ENCODE measurements at places on chromosomes 2 and 18.

- no peak for DNase-seq
Measured at GRCh38 chr2:1286929-1287328, 126.3 kb upstream of the TPO start.

- no peak for DNase-seq
Measured at GRCh38 chr2:234285541-234285940, 211.3 kb downstream of the ARL4C start.

GRCh38 chr2:85504778-85505261 lies 34.1 kb upstream of the MAT2A start:
- no peak for DNase-seq

- DNase-seq: no peak
Measured at GRCh38 chr2:209726311-209726710, 45.3 kb upstream of the UNC80 start.

DNA sequence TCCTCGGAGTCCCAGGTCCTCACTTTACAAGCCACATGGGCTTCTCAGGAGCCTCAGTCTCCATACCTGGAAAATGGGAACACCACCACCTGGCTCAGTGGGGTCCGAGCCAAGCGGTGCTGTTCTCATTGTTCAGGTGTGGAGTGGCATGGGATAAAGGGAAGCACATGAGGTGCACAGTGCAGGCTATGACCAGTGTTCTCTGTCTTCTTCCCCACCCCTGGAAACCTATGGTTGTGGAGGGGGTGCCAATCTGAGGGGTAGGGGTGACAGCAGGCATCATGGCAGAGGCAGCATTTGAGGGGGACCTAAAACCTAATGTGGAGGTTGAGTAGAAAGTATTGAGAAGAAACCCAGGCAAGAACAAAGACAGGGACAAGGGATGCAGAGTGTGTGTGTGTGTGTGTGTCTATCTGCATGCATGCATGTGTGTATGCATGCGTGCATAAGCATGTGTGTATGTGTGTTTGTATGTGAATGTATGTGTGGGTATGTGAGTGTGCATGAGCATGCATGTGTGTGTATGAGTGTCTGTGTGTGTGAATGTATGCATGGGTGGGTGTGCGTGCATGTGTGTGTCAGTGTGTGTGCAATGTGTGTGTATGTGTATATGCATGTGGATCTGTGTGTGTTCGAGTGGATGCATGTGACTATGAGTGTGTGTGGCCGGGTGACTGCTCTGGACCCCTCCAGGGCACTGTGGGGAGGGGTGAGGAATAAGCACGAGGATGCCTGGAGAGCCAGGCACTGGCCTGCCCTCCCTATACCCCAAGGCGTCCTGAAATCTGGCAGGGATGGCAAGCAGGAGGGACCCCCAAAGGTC lies 4.0 kb downstream of the KIF1A start:
- DNase-seq: no peak

DNA sequence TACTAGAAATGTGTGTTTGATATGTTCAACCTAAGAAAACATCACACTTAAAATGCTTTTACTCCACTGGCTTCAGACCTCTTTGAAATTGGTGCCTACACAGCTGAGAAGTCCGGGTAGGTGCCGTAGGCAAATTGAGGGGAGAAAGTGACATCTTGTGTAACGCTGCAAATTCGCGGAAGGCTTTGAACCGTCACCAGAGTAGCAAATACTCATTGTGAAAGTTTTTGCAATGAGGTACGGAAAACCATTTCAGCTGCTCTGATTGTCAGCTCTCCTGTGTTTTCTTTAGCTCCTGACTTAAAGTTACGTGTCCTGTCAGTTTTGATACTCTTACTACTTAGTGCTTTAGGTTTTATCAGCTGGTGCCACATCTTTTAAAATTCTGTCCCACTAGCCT lies 224.5 kb downstream of the FAM210A start:
- DNase-seq: no peak

GRCh38 chr18:41456831-41457230 lies 498.2 kb upstream of the PIK3C3 start:
- no peak for DNase-seq

DNA sequence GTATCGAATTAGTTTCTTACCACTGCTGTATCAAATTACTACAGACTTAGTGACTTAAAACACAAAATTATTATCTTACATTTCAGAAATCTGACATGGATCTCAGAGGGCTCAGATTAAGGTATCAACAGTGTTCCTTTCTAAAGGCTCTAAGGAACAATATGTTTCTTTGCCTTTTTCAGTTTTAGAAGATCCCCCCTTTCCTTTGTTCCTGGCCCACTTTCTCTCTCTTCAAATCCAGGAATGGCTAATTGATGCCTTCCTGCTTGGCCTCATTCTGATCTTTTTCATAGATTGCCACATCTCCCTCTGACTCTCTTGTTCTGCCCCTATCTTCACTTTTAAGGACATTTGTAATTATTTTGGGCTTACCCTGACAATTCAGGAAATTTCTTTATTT lies 65.7 kb downstream of the LRP1B start:
- no peak for DNase-seq

DNA sequence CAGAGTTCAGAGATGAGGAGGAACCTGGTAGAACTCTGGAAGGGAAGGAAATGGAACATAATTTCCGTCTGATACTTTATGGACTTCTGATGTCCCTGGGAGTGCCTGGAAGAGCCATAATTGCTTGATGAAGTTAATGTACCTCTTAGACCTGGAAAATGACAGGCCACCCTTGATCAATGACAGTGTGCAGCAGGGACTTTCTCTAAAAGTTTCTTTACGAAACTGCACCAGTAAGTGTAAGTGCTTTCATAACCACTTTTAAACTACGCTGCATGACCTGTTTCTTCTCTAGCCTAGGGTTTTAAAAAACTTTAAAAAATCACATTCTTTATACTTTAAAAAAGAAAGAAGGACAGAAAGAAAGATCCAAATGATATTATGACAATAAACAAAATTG lies 164.5 kb downstream of the LPIN1 start:
- no peak for DNase-seq

- DNase-seq: no peak
Measured at GRCh38 chr2:239902749-239903201, 122.4 kb downstream of the NDUFA10 start.

DNA sequence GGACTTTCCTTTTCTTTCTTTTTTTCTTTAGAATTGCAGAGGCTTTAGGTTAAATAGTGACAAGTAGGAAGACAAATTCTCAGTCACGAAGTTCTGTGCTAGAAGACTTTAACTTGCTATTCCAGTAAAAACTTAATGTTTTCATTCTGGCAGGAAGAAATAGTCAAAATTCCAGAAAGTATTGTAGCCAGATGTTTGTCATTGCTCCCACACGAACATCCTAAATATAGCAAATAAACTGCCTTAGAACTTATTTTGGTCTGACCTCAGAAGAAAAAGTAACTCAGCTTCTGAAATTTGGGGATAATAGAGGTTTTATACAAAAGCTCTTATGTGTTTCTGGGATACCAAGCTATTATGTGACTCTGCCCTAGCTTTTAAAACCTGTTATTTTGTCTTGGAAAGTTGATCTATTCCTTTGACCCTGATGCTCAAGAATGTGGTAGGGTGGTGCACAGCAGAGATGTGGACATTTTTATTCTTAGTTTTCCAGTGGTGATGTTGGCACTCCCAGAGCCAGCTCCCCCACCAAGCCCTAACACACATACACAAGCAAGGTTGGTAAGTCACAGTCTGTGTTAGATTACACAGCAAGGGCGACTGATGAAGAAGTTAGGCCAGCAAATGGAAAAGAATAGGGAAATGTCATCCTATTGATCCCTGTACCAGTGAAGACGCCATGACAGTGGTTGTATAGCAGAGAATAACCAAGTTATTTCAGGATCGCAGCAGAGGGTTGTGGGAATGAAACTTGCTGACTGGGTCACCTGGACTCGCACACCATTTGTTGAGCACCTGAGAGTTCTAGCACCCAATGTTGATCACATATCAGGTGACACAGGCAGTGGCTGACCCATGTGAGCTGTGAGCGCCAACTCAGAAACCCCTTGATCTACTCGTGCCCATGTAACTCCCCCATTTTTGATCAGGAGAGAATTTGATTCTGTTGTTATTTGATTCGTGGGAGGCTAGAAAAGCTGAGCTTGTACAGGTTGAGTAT lies 23.7 kb downstream of the FARP2 start:
- DNase-seq: no peak

DNA sequence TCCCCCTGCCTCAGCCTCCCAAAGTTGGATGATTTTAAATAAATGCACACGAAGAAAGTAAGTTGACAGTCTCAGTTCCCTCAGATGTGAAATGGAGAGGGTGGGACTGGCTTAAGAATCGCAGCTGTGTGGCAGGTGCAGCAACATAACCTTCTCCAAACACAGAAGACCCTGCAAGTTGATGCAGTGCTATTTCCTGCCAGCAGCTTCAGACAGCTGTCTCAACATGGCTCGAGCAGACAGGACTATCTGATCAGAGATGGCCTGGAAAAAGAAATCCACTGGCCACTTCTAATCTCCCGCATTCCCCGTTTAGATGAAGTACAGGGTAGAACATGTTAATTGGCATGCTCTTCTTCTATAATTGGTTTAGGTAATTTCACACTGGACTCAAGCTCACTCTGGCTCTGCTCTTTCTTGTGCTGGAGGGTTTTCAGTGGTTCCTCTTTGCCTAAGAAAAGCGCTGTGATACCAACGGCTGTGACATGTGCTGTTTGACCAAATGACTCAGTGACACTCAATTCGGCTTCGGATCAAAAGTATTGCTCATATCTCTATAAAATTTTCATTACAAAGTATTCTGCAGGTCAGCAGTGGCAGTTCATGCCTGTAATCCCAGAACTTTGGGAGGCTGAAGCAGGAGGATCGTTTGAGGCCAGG lies 40.2 kb downstream of the MYOM1 start:
- DNase-seq: no peak

DNA sequence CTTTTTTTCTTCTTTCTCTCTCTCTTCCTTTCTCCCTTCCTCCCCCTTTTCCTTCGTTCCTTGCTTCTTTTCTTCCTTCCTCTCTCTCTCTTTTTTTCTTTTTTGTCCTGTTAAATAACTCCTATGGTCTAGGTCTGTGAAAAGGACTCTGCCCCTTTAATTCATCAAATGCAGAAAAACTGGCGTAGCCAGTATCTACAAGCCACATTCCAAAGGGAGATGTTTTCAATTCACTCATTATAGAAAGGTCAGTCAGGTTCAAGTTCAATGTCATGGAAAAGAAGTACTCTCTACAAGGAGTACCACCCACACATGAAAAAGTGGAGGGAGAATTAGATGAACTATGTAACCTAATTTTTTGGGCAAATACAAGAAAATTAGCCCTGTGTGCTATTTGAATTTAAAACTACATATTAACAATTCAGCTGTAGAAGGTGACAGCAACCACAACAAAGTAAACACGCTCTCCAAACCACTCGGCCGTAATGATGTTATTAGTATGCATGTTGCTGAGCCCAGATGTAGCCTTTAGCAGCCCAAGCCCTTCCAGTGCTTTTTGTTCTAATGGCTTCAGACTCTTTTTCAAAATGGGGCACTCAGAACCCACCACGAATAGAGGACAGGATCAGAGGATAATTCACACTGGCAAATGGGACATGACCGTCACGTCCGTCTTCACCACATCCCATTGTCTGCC lies 735.4 kb upstream of the FANCL start:
- DNase-seq: peak; percentile 31

GRCh38 chr2:5666798-5667197 lies 25.4 kb upstream of the SOX11 start:
- DNase-seq: no peak

DNA sequence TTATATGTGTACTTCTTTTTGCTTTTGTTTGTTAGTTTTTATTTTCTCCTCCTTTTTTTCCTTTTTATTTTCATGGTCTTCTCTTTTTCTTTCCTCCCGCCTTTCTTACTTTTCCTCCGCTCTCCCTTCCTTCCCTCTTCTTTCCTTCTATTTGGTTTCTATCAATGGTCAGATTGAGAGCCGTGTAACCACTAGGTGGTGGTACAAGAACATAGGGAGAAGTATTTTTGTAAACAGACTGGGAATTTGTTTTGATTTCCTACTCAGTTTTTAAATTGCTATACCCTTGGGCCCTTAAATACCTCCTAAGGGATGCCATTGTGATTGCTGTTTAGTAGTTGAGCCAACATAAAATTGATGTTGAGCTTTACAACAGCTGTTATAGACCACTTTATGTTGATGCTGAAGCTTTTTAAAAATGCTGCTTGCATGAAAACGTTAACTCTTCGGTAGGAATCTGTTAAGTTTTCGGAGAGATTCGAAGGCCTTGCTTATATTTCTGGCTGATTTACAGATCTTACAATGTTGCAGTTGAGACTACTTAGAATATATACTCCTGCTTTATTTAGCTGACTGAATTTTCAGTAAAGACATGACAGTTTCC lies 124.2 kb downstream of the UBE2E3 start:
- DNase-seq: peak; percentile 68

DNA sequence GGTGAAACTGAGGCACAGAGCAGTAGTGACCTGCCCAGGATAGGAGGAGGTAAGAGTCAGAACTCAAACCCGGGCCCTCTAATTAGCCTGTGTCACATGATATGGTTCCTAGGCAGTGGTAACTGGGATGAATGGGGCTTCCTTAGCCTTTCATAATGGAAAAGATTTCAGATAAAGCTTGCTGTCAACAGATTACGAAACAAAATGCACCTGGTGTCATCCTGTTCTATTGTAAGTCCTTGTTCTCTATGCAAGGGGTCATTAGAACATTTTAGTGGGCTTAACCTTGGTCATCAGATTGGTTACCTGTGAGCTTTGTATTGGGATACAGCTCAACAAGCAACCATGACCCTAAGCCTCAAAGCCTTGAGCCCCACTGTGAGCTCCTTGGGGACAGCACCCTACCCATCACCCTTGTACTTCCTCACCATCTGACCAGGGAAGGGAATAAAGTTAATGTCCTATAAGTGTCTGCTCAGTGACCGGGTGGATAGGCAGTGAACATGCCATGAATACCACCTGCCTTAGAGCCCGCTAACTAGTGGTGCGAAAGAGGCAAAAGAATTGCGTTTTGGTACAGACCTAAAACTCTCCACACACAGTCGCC lies 70.3 kb upstream of the RMDN2 start:
- DNase-seq: no peak

DNA sequence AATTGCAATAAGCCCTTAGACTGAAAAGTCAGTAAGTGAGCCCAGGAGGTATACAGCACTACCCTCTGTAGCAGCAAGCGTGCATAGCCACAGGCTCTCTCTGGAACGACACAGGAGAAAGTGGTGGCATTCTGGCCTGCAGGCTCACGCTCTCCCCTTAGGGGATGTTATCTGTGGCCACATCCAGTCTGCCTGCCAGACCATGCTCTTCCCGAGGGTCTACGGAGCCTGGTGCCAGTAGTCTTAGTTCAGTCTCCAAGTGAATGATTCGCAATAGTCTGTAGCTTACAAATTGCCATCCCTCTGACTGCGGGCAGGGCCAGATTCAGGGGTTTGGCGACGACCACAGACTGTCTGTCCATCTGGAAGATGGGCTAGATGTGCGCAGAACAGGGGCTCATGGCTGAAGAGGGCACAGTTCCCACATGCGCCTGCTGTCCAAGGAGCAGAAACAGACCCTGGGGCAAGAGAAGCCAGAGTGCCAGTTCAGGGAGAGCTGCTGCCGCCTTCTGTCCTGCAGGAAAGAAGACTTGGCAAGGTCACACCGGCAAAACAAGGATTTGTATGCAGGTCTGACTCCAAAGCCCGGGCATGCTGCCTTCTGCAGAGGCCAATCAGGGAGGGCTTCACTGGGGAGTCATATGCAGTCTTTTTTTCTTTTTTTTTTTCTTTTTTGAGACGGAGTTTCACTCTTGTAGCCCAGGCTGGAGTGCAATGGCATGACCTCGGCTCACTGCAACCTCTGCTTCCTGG lies 3.5 kb upstream of the KLF11 start:
- no peak for DNase-seq

- DNase-seq: no peak
Measured at GRCh38 chr2:240643811-240644150, 18.5 kb downstream of the GPR35 start.
